ENCODE measurements at places on chromosomes 12 and 14. TPM values are rescaled to one million over a fixed set of nuclear protein-coding genes. Genes with fewer than 3 reads are reported as not detected.

The SERPINA6 gene
- total RNA-seq = 0.80 TPM

The COCH gene
- 21.0 TPM for total RNA-seq

The MANSC4 gene
- not detected for total RNA-seq

The CACNB3 gene
- total RNA-seq = 34.0 TPM

The HOXC6 gene
- total RNA-seq = 3.5 TPM

The SERPINA9 gene
- not detected for total RNA-seq

The PRDM4 gene
- total RNA-seq = 22.2 TPM

The RHEBL1 gene
- total RNA-seq = 4.5 TPM

The DPF3 gene
- total RNA-seq = 0.22 TPM

The SERPINA12 gene
- total RNA-seq = not detected

The PTPRB gene
- total RNA-seq = 1.6 TPM

The KRT85 gene
- not detected for total RNA-seq

The FGF6 gene
- not detected for total RNA-seq

The ALKBH2 gene
- total RNA-seq = 51.4 TPM

The OTOGL gene
- total RNA-seq = not detected

The M6PR gene
- 163 TPM for total RNA-seq

The KITLG gene
- total RNA-seq = 11.1 TPM

The TAS2R43 gene
- total RNA-seq = not detected

The KRT74 gene
- total RNA-seq = not detected

The TMEM119 gene
- not detected for total RNA-seq

The BICDL1 gene
- 2.5 TPM for total RNA-seq

The SLC39A5 gene
- total RNA-seq = not detected

The MIP gene
- total RNA-seq = not detected

The USP44 gene
- 0.34 TPM for total RNA-seq

The PDZRN4 gene
- total RNA-seq = not detected

The AICDA gene
- total RNA-seq = 0.31 TPM

The VPS37B gene
- total RNA-seq = 28.7 TPM

The KLRB1 gene
- total RNA-seq = not detected

The STAC3 gene
- total RNA-seq = 0.36 TPM

The KLRC4 gene
- not detected for total RNA-seq

The CDKN3 gene
- 68.2 TPM for total RNA-seq

The ISM2 gene
- total RNA-seq = 0.38 TPM

The NFATC4 gene
- 0.26 TPM for total RNA-seq

The MBIP gene
- 11.3 TPM for total RNA-seq

The FOXM1 gene
- 87.7 TPM for total RNA-seq

The CAPZA3 gene
- not detected for total RNA-seq

The INTS13 gene
- total RNA-seq = 23.9 TPM

The IPO8 gene
- 18.8 TPM for total RNA-seq

The KRT83 gene
- 4.2 TPM for total RNA-seq

The RNASE9 gene
- total RNA-seq = not detected

The WSCD2 gene
- not detected for total RNA-seq

The CACNA2D4 gene
- not detected for total RNA-seq

The KLRC2 gene
- total RNA-seq = 1.6 TPM

The NABP2 gene
- total RNA-seq = 63.0 TPM
